Frontal cortex (tissue), 4 donors: ENCODE measurements at places on chromosomes 2 and 18. TPM values are rescaled to one million over a fixed set of nuclear protein-coding genes. Genes with fewer than 3 reads are reported as not detected.

SCYGR4 gene
- total RNA-seq: not detected

MREG gene
- 2.4 TPM for total RNA-seq

LYG1 gene
- 0.41 TPM for total RNA-seq

EVX2 gene
- not detected for total RNA-seq

POTEI gene
- under 0.01 TPM for total RNA-seq

CXXC1 gene
- 35.5 TPM for total RNA-seq

GPR75 gene
- total RNA-seq: 18.3 TPM

NDUFB3 gene
- total RNA-seq: 39.1 TPM

SRD5A2 gene
- not detected for total RNA-seq

SERPINB4 gene
- total RNA-seq: not detected

HOXD8 gene
- not detected for total RNA-seq

TGFA gene
- 14.3 TPM for total RNA-seq

LCT gene
- total RNA-seq: not detected

HYCC2 gene
- total RNA-seq: 55.0 TPM

GREB1 gene
- 3.7 TPM for total RNA-seq

MEP1B gene
- 0.41 TPM for total RNA-seq

GPR35 gene
- total RNA-seq: 0.41 TPM

ANKRD29 gene
- 2.4 TPM for total RNA-seq

KCNG2 gene
- total RNA-seq: under 0.01 TPM

B4GALT6 gene
- 7.7 TPM for total RNA-seq

CHN1 gene
- total RNA-seq: 57.1 TPM

CYP27A1 gene
- total RNA-seq: 2.9 TPM

PARD3B gene
- total RNA-seq: 4.5 TPM

OSR1 gene
- 3.7 TPM for total RNA-seq

DSG3 gene
- under 0.01 TPM for total RNA-seq

CCDC150 gene
- 4.5 TPM for total RNA-seq

SERPINB3 gene
- not detected for total RNA-seq

NTSR2 gene
- 0.82 TPM for total RNA-seq

TRIM43 gene
- not detected for total RNA-seq

SIX3 gene
- 1.2 TPM for total RNA-seq

CRYGC gene
- total RNA-seq: not detected

ABCG8 gene
- total RNA-seq: 0.41 TPM

NEU2 gene
- total RNA-seq: not detected

CELF4 gene
- total RNA-seq: 92.9 TPM

GNLY gene
- not detected for total RNA-seq

DTNA gene
- total RNA-seq: 46.5 TPM

PLB1 gene
- 1.2 TPM for total RNA-seq

ALK gene
- total RNA-seq: 2.0 TPM

ZNF532 gene
- 305 TPM for total RNA-seq

DNAJC5G gene
- total RNA-seq: not detected

PROKR1 gene
- total RNA-seq: 0.82 TPM

MAB21L4 gene
- total RNA-seq: not detected

LINC00305 gene
- not detected for total RNA-seq

LIPG gene
- 10.2 TPM for total RNA-seq

ESPNL gene
- under 0.01 TPM for total RNA-seq

CFAP210 gene
- total RNA-seq: 5.3 TPM

GPR45 gene
- total RNA-seq: 0.82 TPM

UGT1A6 gene
- not detected for total RNA-seq

VSNL1 gene
- total RNA-seq: 24.5 TPM

ITGA4 gene
- 6.9 TPM for total RNA-seq
